ENCODE measurements at places on chromosomes 7 and 10.

DNA sequence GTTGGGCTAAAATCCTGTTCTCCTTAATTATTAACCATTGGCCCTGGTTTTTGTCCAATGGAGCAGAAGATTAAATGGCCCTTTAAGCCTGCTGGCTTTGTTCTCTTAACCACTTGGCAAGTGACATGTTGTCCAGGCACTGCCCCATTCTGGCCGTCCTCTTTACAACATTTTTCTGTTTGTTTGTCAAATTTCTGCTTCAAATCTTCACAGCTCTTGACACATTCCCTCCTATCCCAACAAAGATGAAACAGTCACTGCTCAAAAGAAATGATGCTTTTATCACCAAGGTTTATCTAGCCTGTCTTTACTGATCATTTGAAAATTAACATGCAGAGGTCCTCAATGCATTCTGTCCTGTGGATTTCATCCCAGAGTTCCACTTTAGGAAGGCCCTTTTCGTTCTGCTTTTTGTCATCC lies 700.4 kb downstream of the KCNMA1 start:
- no peak for DNase-seq

DNA sequence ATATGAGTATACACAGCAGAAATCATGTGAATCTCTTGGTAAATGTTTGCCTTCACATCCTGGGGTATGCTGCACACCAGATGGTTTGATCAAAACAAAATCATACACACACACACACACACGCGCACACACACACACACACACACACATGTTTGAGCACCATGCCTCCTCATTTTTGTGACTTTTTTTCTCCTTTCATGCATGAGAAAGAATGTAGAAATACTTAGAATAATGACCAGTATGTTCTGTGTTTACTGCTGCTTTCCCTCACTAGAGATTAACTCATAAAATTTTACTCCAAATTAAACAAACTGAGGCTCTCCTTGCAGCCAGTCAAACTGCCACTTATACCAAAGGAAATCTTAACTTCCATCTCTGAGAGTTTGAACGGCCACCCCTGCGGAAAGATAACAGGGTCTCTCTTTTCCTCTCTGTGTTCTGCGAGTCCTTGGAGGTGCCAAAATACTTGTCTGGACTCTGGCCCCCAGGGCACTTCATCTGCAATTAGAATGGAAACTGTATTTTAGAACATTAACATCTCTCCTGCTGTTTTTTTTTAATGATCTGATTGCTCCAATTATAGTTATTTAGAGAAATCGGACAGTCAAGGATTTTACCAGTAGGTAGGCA lies 320.8 kb upstream of the NFE2L3 start:
- DNase-seq, result no peak

DNA sequence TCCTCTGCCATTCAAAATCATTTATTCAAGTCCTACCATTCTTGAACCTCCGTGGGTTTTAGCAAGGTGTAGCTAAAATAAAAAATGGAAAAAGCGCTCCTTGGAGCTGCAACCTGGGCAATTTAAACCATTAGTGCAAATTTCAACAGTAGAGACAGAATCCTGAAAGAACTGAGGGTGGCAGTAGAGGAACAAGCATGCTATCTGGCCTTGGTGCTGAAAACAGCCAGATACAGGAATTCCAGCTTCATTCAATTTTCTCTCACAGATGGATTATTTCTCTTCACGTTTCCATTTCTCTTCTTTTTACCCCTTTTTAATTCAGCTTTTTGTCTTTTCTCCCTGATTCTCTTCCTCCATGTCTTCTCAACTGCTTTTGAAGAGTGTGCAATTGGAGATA lies 77.7 kb downstream of the OTUD1 start:
- no peak for DNase-seq

DNA sequence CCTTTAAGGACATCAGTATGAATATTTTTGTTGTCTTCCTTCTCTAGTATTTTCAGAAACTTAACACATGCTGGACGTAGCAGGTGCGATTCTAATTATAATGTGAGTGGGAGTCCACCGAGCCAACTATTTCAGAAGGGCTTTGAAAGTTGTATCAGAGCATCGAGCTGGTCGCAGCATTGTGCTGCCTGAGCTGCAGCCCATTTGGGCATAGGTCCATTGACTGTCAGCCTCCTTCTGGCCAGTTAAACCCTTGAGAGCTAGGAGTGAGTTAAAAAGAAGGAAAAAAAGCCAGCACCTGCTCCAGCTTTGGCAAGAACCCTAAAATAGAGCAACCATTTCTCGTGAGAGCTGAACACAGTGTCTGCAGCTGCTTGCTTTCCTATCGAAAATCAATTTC lies 47.8 kb downstream of the SLC35G1 start:
- DNase-seq, result no peak

DNA sequence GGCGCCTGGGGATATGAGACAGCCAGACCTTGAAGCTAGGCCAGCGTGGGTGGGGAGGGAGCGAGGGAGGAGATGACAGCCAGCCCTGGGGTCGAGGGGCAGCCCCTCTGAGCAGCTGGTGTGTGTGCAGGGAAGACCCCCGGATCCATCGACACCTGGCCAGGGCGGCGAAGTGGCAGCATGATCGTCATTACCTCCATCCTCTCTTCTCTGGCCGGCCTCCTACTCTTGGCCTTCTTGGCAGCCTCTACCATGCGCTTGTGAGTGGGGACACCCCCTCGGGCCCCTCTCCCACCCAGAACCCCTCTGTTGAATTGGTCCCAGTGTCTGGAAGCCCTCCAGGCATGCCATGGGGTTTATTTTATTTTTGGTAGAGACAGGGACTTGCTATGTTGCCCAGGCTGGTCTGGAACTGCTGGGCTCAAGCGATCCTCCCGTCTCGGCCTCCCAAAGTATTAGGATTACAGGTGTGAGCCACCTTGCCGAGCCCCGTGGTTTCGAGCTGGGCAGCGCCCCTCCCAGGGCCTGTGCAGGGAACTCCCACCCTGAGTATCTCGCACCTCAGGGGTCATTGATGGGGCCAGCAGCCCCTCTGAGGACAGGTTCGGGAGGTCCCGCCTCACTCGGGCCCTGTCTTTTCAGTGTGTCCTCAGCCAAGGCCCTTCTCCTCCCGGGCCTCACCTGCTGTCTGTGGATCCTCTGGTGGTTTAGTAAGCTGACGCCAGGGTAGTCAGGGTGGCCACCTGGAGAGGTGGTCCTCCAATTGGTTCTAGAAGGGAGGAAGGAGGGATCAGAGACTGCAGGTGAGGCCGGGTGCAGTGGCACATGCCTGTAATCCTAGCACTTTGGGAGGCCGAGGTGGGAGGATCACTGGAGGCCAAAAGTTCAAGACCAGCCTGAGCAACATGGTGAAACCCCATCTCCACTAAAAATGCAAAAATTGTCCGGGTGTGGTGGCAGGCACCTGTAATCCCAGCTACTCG lies 3.8 kb downstream of the UPK3B start:
- no peak for DNase-seq

DNA sequence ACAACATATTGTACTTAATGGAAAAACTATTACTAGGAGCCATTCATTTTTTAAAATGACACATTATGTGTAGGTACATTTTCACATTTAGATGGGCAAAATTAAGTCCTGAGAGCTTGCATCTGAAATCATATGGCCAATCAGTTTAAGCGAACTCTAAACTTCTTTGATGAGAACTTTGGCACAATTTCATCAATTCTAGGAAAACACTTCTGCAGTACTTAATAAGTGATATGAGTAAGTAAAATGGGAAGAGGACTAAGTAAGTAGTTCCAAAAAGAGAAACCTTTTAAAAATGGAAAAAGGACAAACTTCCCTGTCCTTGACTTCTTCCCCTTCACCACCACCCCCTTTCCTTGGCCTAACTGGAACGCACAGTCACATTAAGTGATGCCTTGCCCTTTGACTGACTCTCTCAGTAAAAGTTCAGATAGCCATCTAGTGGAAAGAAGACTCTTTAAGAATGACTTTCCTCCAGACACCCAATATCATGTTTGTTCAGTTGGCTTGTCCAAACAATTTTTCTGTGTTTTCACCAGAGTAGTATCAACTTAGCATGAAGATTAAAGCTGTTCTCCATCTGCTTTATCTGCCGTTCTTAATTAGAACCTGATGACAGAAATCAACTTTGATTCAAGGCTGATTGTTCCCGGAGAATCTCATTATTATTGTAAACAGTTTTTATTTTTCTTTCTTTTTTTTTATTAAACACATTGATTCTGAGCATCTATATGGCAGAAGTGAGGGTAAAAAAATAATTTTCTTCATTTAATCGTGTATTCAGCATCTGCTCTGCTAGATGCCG lies 45.1 kb downstream of the CNNM2 start:
- DNase-seq, result no peak

GRCh38 chr7:81767926-81768325 lies 1.9 kb downstream of the HGF start:
- no peak for DNase-seq

- DNase-seq, result no peak
Observed at GRCh38 chr10:72855790-72856189, 37.7 kb upstream of the OIT3 start.

- no peak for DNase-seq
Observed at GRCh38 chr10:75764974-75765788, 333.8 kb downstream of the LRMDA start.

GRCh38 chr10:80465451-80465835 lies 11.3 kb downstream of the TSPAN14 start:
- DNase-seq, result no peak

DNA sequence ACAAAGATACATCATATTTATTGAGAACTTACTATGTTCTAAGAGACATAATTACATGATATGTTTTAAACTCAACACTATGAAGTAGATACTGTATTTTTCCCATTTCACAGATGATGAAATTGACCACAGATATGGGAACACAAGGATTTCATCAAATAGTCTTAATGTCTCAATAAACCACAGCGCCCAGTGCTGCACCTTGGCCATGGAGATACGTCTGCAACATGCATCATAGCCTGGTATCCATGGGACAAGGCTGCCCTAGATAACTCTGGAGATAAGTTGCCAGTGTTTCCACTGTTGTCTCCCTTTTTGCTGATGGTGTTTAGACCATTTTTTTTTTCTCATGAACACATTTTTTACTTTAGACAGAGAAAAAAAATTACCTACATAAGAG lies 97.5 kb downstream of the GNAT3 start:
- DNase-seq, result no peak

DNA sequence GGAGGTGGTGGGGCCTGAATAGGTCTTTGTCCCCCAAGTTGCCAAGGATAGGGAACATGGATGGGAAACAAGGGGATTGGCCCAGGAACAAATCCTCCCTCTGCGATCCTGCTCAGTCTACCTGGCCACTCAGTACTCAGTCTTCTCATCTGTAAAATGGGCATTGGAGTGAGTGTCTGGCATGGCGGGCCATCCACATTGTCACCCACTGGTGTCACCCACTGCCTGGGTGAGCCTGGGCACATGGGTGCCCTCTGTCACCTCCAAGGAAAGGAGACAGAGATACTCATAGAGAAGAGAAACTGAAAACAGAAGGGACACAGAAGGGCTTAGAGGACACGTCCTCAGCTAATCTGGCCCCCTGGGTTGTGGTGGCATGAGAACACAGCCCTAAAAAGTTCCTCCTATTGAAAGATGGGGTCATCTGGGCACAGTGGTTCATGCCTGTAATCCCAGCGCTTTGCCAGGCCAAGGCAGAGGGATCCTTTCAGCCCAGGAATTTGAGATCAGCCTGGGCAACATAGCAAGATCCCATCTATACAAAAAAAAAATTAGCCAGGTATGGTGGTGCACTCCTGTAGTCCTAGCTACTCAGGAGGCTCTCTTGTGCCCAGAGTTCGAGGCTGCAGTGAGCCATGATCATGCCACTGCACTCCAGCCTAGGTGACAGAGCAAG lies 12.5 kb upstream of the TNRC18 start:
- no peak for DNase-seq

DNA sequence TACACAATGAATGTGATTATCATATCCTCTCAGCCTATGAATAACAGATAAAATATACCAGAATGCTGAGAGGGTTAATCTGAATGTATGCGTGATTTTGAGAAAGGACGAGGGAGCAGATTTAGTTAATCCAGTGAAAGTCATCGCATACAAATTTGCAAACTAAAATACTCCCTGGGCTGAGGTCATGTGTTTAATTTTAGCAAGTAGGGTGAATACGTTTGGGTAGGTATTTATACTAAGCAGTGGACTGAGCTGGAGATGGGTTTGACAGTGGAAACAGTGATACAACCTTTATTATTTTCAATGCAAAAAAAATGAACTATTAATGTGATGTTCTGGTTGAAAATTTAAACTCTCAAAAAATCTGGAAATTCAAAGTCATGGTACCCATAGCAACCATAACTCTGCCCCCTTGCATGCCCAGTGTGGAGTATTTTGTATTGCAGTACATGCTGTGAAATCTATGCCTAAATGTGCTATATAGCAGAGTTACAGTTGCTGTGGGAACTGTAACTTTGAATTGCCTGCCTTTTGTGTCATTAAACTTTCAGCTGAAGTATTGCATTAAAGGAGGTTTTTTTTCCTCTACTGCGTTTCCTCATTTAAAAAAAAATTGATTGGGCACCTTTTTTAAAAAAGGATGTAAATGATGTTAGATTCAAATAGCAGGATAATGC lies 9.5 kb upstream of the ARID5B start:
- no peak for DNase-seq

DNA sequence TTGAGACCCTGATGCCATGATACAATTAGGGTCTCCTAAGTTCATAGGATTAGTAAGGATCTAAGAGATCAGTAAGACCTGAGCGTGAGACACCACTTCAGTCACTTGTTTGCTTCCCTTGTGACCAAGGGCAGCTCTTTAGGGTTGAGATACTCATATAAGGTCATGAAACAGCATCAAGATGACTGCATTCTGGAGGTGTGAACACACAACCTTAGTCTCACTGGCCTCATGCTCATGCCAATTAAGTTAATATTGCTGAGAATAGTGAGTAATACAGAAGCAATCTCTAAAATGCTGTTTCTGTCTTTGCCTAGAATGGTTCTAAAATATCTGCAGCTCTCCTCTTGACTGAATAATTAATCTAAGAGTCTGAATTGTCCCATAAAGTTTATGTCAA lies 39.6 kb upstream of the KLHL7 start:
- DNase-seq, result no peak

GRCh38 chr7:16189026-16189715 lies 232.2 kb downstream of the CRPPA start:
- DNase-seq, result no peak

- no peak for DNase-seq
Observed at GRCh38 chr10:5943536-5943935, 33.8 kb downstream of the IL15RA start.

DNA sequence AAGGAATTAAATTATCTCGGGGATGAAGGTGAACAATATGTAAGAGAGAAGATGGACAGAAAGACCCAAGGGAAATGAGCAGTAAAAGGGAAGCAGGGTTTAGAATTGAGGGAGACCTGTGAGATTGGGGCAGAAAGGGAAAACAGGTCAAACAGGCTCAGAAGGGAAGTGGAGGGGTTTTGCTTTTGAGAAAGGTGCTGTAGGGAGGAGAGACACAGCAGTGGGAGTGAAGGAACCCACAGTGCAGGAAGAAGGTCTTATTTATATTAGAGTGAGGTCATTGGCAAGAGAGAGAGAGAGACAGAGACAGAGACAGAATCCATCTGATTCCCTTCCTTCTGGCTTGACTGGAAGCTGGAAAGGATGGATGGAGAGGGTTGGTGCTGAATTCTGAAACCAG lies 3.5 kb upstream of the TCAF1 start:
- no peak for DNase-seq

GRCh38 chr10:95504246-95504691 lies 56.9 kb downstream of the SORBS1 start:
- no peak for DNase-seq
